Esophagus mucosa (tissue), 1 donor: ENCODE measurements at places on chromosomes 16 and 17. TPM values are rescaled to one million over a fixed set of nuclear protein-coding genes. Genes with fewer than 3 reads are reported as not detected.

DNA sequence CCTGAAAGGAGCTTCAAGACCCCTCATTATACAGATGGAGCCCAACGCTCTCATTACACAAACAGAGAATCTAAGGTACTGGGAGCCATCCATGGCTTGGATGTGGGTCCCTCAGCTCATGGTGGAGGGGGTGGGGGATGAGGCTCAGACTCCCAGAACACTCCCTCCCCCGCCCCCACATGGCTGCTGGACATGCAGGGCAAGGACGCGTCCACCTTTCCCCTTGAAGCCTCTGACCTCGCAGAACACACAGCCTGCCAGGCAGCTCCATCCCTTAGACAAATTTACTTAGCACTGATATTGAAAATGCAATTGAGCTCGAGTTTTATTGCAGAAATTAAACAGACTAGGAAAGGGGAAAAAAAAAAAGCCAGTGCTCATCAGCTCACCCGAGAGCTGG lies 203.9 kb downstream of the ZNF423 start:
- ATAC-seq, result no peak

DNA sequence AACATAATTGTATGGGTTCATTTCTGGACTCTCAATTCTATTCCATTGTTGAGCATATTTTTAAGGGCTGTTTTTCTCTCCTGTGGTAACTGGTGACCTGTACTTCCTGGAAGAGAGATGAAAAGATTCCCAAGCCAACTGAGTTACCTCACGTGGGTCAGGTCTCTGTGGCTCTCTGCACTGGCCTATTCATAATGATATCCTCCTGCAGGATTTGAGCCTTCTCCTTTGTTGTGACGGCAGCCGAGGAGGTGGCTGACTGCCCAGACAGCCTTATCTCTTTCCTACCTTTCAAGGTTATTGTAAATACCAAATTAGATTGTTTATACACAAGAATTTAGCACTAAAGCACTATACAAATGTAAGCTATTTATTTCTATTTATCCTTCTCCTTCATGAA lies 2.7 kb upstream of the ACE start:
- ATAC-seq, result no peak

GRCh38 chr17:45289301-45290268 lies 27.2 kb downstream of the MAP3K14 start:
- ATAC-seq, result peak; percentile 59

GRCh38 chr17:61477204-61477834 lies 25.1 kb downstream of the TBX4 start:
- ATAC-seq, result no peak

DNA sequence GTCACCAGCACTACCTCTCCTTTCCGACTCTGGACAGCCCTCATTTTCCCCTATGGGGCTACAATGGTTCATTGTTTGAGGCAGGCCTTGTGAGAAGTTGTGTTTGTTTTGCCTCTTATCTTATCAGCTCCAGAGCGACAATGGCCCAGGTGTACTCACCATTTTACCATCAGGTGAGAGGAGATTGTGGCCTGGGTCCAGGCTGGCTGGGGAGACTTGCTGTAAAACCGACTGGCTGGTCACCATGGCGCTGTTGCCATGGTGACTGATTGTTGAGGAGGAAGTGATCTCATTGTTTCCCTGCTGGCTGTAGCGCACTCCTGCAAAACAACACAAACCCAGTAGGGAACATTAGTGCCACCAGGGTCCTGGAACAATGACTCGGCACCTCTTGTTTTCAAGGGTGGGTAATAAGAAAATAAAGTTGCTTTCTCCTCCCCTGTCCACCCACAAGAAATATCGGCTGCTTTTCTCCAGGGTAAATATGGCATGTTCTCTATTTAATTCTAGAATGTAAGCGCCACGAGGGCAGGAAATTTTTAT lies 34.4 kb downstream of the HNF1B start:
- ATAC-seq, result no peak

DNA sequence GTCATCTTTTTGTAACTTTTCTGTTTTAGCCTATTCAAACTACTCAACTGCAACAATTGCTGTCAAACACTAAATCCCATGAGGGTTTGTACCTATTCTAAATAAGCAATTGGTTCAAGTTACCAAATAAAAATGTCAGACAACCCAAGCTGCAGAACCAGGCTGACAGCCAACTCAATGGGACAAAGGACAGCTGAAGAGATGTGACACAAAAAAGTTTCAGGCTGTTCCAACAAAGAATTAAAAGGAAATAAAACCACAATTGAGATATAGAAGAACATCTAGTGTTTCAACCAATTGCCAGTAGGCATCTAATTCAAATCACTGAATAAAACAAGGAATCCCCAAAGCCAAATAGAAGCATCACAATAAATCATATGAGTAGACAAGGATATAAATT lies 49.3 kb downstream of the GRB7 start:
- ATAC-seq, result no peak

DNA sequence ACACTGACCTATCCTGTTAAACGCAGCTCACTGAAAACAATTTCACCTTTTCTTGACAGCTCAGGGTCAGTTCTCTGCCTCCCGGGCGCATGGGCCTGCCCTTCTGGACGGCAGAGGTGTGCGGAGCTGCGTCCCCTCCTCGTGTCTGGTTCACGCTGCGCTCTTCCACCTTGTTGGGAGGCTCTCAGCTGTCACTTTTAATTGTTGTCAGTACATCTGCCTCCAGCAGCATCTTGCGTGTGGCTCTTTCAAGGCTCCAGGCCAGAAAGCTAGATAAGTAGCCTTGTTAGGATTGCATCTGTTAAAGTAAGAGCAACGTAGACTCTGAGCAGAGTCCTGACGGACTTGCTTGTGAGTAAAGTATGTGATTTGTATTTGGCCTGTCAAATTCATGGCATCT lies 59.4 kb downstream of the MGAT5B start:
- no peak for ATAC-seq

GRCh38 chr16:80509872-80510271 lies 30.9 kb upstream of the DYNLRB2 start:
- ATAC-seq, result no peak

DNA sequence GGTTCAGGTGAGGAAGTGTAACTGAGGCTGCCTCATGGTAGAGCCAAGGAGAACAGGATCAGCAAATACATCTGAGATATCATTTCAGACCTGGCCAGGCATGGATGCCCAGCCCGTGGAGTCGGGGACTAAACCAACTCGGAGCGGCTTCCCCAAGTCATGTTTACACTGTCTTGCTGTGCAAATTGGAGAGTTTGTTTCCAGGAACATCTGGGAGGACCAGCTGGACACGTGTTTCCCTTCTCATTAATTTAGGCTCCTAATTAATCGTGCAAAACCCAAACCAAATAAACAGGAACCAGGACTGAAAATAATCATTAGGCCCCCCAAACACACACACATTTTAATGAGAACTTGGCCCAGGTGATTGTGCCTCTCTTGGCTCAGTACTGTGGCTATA lies 70.9 kb upstream of the SALL1 start:
- ATAC-seq, result no peak

- ATAC-seq, result no peak
These were observed 411.3 kb downstream of the SNX29 start for GRCh38 chr16:12387786-12388185.

GRCh38 chr16:62583414-62583813 lies 547.2 kb upstream of the CDH8 start:
- ATAC-seq, result no peak

DNA sequence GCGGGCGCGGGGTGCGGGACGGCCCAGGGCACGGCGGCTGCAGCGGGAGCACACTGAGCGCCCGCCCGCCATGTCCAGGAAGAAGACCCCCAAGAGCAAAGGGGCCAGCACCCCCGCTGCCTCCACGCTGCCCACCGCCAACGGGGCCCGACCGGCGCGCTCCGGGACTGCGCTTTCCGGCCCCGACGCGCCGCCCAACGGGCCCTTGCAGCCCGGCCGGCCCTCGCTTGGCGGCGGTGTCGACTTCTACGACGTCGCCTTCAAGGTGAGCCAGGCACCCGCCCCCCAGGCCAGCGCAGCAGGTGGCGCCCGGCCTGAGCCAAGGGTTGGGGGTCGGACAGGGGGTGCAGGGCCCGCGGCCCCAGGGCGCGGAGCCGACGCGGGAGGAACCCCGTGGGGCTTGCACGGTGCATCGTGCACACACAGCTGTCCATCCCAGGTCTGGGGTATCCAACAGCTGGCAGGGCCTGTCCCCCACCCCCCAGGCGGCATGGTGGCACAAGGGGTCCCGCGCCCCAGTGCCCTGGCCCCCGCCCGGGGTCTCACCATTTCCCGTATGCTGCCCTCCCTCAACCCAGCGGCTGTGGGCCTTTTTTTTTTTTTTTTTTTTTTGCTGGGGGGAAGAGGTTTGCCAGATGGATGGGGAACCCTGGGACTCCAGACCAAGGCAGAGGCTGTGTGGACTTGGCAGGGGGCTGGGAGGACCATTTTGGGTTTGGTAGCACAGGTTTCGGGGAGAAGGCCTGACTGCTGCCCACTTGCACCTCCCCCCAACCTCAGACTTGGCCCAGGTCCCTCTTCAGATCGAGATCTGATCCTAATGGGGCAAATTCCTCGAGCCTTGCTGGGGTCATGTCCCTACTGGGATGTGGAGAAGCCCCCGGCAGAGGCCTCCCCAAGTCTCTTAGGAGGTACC lies 547 bp downstream of the RAB26 start:
- ATAC-seq, result peak; percentile 0

GRCh38 chr17:46020998-46021397 lies 21.9 kb downstream of the STH start:
- no peak for ATAC-seq

DNA sequence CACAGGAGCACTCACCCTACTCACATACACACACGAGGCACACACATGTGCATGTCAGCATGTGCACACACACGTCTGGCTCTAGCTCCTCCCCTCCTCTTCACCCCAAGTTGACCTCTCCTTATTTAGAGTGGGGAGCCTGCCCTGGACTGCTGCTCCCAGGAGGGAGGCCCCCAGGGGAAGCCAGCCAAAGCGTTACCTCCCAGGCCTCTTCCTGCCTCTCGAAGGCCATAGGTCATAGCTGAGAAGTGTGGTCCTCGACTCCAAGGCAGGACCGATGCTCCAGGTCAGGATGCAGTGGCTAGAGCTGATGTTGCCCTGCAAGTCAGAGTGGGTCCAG lies 18.8 kb downstream of the POLR3K start:
- no peak for ATAC-seq

DNA sequence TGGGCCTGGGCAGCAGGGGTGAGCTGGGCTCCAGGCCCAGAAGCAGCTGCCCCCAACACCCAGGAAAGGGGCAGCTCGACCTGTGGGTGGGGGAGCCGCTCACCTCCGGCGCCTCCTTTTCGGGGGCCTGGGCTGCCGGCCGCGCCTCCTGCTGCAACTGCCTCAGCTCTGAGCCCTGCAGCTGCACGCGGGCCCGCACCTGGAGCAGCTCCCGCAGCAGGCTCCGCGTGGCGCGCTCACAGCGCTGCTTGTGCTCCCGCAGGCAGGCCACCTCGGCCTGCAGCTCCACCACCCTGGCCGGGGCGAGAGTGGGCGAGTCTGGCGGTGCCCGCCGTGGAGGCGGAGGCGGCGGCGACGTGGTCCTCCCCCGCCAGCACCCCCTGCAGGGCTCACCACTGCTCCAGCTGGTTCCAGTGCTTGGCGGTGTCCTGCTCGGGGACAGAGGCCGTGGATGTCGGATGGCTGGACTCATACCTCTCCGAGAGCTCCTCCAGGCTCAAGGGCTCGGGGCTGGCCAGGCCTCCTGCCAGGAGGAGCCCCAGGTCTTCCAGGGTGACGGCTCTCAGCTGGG lies 868 bp downstream of the CCDC154 start:
- no peak for ATAC-seq

GRCh38 chr17:67183531-67183930 lies 61.5 kb downstream of the HELZ start:
- no peak for ATAC-seq

DNA sequence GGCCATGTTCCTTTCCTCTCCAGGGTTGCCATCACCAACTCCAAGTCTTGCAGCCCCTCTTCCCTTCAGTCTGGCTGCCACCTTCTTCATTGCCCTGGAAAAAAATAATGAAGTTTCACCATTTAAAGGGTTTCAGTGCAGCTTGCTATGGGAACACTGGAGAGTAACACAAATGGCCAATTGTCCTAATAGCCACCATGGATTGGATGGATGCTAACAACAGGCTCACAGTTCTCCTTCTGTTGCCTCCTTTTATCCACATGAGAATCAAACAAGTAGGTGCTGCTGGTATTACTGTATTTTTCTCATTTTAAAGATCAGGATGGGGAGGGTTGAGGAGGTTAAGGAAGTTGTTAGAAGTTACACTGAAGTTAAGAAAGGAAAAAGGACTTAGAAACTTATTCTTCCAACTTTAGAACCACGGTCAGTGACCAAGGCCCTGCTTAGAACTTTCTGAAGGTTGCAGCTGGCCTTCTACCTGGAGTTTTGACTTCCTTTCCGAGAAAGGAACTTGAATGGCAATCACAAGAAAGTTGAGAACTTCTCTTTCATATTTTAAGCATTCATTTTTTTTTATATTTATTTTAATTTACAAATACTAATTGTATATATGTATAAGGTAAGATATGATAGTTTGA lies 198.0 kb upstream of the MAF start:
- no peak for ATAC-seq

GRCh38 chr16:85360323-85361277 lies 248.3 kb upstream of the CIBAR2 start:
- ATAC-seq, result peak; percentile 85

DNA sequence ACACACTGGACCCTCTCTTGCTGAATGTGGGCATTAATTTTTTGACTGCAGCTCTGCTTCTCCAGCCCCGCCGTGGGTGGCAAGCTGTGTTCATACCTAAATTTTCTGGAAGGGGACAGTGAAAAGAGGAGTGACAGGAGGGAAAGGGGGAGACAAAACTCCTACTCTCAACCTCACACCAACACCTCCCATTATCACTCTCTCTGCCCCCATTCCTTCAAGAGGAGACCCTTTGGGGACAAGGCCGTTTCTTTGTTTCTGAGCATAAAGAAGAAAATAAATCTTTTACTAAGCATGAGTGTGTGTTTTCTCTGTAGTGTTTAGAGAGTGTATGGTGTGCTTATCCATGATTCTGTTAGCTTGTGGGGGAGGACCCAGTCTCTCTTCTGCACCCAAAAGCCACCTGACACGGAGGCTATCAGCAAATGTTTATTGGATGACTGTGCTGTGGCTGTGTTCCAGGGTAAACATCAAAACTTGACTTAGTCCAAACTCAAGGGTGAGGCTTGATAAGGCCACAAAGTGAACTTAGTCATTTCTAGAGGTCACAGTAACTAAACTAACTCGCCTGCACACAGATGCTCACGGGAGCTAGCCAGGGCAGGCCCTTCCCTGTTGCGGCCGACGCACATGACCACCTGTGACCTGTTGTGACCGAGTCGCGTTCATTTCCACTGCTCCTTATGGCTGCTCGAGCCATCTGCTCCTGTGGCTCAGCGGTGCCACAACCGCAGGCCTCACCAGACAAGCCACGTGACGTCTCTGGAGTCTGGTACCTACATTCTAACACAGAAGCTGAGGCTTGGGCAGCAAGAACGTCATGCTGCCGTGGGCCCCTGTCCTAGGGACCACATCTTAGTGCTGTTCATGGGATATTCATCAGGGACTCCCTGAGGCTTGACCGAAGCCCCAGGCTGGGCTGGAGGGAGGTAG lies 9.8 kb upstream of the MED11 start:
- ATAC-seq, result peak; percentile 44

Gene GPR142
- total RNA-seq, result not detected

Gene SLC5A11
- not detected for total RNA-seq

Gene CSH1
- total RNA-seq, result not detected

Gene ADGRG3
- 0.84 TPM for total RNA-seq

Gene TMED6
- 0.52 TPM for total RNA-seq
